NCI-H2081 (cell line): ENCODE measurements at places on chromosomes 7 and 10.
A peak's percentile ranks its signal among the peaks of the same experiment; 100 is the strongest.

- no peak for DNase-seq
Measured at GRCh38 chr10:48609899-48610584, 5.2 kb upstream of the ARHGAP22 start.

DNA sequence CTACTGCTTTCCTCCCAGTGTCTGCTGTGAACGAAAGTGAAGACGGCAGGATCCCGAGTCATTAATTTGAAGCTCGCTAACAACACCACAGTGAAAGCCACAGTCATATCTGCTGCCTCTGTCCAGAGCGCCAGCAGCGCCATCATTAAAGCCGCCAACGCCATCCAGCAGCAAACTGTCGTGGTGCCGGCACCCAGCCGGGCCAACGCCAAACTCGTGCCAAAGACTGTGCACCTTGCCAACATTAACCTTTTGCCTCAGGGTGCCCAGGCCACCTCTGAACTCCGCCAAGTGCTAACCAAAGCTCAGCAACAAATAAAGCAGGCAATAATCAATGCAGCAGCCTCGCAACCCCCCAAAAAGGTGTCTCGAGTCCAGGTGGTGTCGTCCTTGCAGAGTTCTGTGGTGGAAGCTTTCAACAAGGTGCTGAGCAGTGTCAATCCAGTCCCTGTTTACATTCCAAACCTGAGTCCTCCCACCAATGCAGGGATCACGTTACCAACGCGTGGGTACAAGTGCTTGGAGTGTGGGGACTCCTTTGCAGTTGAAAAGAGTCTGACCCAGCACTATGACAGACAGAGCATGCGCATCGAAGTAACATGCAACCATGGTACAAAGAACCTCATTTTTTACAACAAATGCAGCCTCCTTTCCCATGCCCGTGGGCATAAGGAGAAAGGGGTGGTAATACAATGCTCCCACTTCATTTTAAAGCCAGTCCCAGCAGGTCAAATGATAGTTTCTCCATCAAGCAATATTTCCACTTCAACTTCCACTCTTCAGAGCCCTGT, 94.8 kb upstream of the KCNMA1 start:
- no peak for DNase-seq

DNA sequence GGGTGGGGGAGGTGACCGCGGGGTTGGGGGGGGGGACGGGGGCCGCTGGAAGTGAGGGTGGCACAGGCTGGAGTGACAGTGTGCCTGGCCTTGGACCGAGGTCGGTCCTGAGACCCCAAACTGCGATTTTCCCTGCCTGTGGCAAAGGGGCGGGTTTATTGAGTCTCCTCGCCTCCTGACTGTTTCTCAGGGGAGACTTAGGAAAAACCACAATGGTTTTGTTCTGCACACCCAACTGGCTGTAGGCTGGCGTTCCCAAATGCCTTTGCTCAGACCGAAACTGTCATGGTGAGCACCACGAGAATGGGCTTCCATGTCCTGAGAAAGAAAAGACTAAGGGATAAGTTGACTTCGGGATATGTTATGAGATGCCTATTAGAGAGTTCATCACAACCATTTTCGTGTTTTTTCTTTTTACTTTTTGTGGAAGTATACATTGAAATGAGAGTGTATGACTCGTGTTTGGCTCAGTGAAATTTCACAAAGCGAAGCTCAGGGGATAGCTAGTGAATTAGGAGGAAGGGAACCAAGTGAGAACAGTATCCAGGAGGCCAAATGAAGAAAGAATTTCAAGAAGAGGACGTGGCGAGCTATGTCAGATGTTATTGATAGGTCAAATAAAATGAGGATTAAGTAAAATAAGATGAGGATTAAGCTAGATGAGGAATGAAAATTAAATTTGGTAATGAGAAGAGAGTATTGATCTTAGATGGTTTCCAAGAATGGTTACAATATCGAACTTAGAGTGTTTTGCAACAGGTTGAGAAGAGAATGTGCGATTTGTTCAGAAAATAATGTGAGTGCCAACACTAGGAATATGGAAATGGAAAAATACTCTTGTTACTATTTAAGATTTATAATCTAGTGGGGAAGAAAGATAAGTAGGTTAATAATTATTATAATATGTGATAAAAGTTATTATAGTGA, 918 bp downstream of the NET1 start:
- DNase-seq, result no peak

- DNase-seq, result no peak
Measured at GRCh38 chr7:108861071-108861470, 291.4 kb downstream of the DNAJB9 start.

GRCh38 chr7:44102846-44103565, 1.1 kb upstream of the AEBP1 start:
- no peak for DNase-seq

DNA sequence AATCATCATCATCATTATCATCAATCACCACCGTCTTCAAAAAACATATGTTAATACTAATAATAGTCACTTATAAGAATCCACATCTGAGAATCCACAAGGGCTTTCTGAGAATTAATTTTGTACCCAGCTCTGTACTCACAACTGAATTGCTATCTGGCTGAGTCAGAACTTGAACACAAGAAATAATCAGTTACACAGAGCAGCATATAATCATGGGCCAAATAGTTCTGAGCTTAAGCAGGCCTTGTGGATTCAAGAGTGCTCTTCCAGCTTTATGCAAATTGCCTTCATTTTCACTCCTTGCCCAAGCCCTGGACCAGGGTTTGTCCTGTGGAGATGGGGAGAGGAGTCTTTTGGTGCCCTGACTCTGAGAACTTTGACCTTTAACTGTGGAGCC, 304.5 kb downstream of the ZNF248 start:
- DNase-seq, result no peak

- no peak for DNase-seq
Measured at GRCh38 chr7:102152672-102153598, 133.7 kb upstream of the SH2B2 start.

- no peak for DNase-seq
Measured at GRCh38 chr7:30810986-30811385, 39.8 kb downstream of the MINDY4 start.

- DNase-seq, result no peak
Measured at GRCh38 chr10:29210266-29210868, 78.5 kb upstream of the LYZL1 start.

- no peak for DNase-seq
Measured at GRCh38 chr7:3019801-3020200, 23.9 kb downstream of the CARD11 start.

DNA sequence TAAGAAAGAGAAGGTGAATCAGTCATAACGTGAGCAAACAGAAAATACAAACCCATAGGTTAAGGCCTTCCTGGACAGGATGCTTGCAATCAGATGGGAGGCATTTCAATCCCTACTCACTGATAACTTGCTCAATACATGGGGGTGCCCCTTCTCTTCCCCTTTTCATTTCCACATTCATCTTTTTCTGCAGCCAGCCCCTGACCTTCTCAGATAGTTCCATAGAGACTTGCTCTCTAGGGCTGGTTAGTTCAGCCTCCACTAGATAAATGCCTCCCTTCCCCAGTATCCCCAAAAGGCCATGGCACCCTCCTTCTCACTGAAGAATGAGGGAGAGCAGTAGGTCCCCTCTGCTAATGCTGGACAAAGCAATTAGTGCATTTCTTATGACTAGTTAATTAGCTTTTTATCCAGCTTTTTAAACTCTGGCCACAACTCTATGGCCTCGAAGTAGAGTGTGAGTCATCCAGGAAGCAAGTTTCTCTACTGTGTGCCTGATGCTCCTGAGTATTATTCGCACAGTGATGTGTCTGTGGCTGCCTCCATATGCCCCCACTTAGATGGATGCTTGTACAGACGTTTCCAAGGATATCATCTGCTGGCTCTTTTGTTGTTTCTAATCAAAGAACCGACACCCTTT, 12.7 kb downstream of the CHN2 start:
- no peak for DNase-seq

GRCh38 chr7:111953611-111954010, 252.6 kb downstream of the DOCK4 start:
- DNase-seq, result no peak

DNA sequence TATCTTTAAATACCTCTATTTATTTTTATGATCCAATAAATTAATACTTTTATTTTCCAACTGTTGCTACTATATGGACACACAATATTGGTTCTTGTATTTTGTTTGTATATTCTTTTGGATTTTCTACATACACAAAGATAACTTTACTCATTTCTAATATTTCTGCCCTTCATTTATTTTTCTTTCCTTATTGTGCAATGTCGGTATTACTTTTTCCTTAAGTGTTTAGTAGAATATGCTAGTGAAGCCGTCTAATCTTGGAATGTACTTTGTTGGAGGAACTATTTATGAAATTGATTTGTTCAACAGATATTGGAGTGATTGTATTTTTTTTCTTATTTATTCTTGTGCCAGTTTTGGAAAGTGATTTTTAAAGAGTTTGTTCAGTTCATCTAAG, 94.0 kb downstream of the ORC5 start:
- no peak for DNase-seq

DNA sequence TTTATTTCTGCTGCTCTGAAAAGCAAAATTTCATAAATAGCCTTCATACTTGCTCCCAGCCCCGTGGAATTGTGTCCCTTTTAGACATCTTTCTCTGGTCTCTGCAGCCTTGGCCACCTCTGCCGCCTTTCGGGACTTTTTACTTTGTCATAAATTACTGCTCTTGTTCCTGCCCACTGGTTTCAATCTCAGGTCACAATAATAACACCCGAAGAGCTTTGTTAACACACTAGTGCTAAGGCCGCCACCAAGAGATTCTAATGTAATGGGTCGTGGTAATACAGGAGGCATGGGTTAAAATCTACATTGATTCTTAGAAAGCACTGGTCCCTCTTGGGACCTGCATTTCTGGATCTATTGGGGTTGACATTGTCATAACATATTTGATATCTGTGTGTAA, 276.0 kb upstream of the VWC2 start:
- DNase-seq, result no peak

DNA sequence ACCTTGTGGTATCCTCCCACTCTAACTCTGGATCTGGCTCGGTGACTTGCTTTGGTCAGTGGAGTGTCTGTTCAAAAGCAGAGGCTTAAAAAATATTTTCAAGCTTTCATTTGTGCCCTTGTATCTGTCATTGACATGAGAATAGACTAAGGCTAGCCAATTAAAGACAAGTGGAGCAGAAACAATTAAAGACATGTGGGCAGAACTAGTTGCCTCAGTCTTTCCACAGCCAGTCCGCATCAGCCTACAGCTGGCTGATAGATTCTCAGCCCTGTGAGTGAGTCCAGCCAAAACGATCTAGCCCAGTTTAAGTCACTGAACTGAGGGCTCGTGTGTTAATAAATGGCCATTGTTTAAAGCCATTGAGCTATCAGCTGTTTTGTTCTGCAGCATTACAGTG, 185.2 kb upstream of the DGKB start:
- DNase-seq, result no peak

GRCh38 chr10:16856567-16856966, 39.3 kb upstream of the RSU1 start:
- DNase-seq, result peak; percentile 35

DNA sequence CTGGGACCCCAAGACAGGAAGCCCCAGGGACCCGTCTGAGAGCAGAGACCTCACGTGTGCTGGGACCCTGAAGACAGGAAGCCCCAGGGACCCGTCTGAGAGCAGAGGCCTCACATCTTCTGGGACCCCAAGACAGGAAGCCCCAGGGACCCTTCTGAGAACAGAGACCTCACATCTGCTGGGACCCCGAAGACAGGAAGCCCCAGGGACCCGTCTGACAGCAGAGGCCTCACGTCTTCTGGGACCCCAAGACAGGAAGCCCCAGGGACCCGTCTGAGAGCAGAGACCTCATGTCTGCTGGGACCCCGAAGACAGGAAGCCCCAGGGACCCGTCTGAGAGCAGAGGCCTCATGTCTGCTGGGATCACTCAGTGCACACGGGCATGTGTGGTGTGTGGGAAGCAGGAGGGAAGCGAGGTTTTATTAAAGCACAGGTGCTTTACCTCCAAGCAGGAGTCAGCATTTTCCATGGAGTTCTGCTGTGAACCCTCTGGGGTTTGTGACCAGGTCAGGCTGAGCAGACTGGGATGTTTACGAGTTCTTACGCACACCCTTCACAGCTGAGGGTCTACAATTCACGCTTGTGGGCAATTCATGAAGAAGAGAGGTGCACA, 590.6 kb downstream of the DNAJB6 start:
- DNase-seq, result no peak

DNA sequence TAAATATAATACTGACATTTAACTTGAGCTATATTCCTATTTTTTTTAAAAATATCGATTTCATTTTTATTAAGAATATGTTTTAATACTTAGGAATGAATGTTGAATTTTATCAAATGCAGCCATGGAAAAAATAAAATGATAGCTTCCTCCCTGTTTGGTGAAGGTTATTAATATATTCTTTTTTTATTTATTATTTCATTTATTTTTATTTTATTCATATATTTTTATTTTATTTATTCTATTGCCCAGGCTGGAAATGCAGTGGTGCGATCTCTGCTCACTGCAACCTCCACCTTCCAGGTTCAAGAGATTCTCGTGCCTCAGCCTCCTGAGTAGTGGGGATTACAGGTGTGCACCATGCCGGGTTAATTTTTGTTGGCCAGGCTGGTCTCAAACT, 160.2 kb downstream of the PKD1L1 start:
- no peak for DNase-seq

GRCh38 chr10:11208908-11209829, 191.5 kb downstream of the CELF2 start:
- no peak for DNase-seq

DNA sequence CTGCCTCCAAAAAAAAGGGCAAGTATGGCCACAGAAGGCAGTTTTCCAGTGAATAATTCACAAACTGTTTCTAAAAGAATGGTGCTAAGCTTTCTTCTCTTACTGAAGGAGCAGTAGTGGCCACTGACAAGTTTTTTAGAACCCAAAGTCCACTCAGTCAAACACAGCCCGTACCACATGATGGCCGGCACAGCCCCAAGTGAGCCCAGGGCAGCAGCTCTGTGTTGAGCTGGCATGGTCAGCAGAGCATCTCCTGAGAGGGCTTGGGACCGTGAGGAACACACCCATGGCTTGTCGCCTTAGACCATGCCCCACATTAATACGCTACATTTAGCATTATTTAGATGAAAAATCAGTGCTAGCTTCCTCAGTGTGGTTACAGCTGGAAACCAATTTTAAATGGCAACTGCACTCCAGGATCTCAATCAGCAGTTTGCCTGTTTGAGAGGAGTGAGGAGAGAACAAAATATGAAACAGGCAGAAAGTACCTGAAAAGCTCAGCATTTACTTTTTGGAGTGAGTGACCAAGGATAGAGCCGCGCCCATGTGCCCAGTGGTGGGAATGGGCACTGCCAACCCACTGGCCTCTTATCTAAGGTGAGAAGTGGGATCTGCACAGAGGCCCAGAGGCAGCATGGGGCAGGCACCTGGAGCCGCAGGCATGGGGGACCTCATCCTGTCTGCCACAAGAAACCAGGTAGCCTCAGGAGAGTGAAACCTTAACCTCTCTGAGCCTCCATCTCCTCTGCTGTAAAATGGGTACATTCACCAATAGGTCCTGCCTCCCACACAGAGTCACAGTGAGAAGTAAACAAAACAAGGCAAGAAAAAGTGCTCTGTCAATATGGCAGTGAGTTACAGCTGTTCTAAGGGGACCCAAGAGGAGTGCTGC, 17.4 kb downstream of the PSAP start:
- no peak for DNase-seq

DNA sequence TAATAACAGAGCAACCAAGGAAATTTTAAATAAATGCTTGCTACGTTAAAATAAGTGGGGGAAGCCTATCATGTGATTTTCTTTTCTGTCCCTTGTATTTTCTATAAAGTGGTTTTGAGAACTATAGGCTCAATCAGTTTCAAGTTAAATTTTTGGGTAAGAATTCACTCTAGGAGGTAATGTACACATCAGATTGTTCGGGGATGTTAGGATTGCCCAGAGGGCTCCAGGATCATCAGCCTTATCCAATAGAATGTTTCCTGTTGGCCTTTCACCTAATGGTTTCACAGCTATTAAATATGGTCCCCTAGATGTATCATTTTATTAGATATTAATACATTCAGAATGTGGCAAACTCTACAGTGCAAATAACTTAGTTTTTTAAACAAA, 438.4 kb upstream of the NPVF start:
- no peak for DNase-seq
